NCI-H2081 (cell line): ENCODE measurements at places on chromosomes 12 and 14.

- DNase-seq: no peak
These were observed 286.7 kb upstream of the GRIP1 start for GRCh38 chr12:66965621-66966020.

DNA sequence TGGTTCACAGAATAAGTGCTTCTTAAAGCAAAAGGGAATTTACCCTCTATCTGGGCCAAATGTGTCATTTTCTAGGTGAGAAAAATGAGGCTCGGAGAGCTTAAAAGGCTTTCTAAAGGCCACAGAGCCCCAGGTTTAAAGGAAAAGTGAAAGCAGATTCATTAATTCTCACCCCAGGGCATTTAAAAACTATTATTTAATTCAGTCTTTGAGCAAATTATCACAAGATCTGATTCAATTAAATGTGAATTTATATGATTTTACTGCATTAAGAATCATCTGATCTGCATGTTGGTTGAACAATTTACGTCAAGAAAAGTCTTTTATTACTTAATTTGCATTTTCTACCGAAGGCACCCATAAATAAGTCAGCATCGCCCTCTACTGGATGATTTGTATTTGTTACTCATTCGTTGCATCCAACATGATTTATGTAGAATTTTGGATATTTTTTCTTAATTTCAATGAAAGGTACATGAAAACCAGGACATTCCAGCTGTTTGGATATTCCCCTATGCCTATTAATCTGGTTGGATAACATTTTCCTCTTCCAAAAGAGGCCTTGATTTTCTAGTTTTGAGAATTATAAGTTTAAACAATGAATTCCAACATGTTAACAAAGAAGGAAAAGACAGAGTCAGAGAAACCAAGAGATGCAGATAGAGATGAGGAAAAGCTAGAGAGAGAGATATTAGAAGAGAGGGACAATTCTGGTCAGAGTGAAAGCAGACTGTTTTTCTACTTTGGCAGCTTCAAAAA lies 19.1 kb upstream of the DHRS7 start:
- peak; percentile 69 for DNase-seq

DNA sequence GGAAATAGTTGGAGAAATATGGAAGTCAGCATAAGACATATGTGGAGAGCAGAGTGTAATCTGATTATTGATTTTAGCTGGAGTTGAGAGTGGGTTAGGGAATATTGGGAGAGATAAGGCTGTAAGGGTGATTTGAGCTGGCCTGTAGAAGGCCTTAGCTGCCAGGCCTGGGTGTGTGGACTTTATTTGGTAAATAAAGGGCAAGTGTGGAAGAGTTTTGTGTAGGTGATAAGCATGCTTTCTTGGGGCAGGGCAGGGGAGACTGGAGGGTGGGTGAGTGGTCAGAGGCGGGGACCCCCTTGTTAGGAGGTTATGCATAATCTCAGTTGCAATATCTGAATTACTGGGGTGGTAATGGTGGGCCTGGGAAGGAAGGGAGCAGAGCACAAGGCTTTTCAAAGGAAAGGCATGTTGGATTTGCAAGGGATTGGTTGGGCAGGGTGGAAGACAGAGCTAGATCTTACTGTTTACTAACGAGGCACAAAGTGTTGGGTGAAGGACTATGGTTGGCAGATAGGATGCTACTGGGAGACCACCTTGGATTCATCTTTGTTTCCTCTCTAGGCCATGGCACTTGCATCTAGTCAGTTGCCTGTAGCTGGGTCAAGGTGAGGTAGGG lies 5.5 kb downstream of the KHNYN start:
- DNase-seq: no peak

DNA sequence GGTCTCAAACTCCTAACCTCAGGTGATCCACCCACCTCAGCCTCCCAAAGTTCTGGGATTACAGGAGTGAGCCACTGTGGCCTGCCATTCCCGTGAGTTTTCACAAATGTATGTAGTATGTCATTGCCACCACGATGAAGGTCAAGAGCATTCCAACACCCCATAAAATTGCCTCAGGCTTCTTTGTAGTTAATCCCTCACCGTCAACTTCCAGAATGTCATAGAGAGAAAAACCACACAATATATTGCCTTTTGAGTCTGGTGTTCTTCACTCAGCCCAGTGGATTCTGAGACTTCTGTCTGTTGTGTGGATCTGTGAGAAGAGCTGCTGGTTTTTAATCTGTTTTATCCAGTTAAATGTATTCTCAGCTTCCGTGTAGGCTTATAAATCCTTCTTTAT lies 12.6 kb upstream of the CFAP251 start:
- DNase-seq: no peak

GRCh38 chr12:32124637-32125036 lies 18.0 kb downstream of the BICD1 start:
- DNase-seq: no peak

- no peak for DNase-seq
These were observed 1.1 kb downstream of the CNIH1 start for GRCh38 chr14:54440037-54440436.

- no peak for DNase-seq
These were observed 108.6 kb upstream of the TTC7B start for GRCh38 chr14:90924621-90925340.

GRCh38 chr12:15834575-15834974 lies 45.4 kb upstream of the EPS8 start:
- DNase-seq: no peak

GRCh38 chr14:101082036-101082435 lies 178.5 kb upstream of the RTL1 start:
- DNase-seq: no peak

- DNase-seq: no peak
These were observed 173.0 kb downstream of the MYRFL start for GRCh38 chr12:69998011-69998410.

DNA sequence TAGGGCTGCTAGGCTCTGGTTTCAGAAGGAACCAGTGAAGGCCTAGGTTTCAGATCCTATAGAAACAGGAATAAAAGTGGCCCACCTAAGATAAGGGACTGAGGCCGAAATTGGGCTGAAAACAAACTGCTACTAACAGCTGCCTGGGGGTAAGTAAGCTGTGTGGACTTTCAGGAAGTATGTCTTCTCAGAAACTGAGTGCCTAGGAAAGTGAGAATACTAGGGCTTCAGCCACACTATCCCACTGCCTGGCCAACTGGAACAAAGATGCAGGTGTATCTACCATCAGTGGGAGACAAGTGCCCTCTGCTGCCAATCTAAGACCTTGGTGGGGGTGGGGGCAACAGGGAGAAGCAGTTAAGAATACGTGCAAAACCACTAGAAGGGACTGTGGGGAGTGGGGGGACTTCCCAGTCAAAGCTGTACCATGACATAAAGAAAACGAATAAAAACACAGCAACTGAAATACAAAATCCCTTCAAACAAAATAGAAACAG lies 82.5 kb downstream of the MED13L start:
- DNase-seq: no peak

DNA sequence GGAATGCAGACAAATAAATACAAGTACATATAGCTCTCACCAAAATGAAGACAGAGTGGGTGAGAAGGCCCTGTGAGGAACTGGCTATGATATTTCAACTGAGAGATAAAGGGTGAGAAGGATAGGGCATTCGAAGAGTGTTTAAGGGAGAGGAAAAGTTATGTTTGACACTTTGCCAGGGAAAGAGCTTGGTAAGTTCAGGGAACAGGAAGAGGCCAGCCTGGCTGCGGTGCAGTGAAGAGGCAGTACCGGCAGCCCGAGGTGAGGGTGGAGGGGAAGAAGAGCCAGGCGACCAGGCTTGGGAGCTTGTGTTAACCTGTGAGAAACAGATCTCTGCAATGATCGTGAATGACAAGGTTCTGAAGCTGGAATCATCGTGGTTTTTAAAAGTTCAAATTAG lies 84.7 kb upstream of the RFX4 start:
- DNase-seq: no peak

DNA sequence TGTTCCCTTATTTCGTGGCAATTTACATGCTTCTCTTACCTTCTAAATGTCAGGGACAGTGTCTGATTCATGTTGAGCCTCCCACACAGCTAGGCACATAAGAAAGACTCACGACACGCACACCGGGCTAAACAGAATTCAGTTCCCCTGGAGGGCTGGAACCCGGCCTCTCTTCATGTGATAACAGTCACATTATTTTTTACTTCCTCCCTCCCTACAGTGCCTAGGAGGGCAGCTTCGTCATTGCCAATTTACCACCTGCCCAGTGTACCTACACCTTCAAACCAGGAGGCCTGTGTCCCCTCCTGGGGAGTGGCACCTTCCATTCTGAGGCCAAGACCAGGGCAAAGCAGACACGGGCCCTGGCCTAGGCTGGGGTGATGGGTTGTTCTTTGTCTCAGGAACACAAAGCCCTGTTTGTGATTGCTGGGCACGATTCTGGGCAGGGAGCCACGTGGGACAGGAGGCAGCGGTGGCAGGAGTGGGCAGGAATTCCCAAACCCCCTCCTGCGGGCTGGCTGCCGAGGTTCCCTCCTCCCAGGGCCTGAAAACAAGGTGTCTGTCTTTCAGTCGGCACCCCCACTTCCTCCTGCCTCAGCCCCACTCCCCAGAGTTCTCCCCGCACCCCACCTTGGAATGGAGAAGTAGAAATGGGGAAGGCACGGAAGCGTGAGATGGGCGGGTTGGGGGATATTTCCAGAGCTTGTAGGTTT lies 6.8 kb upstream of the RASAL1 start:
- DNase-seq: no peak

GRCh38 chr12:124094733-124095132 lies 121.7 kb downstream of the ZNF664 start:
- no peak for DNase-seq

GRCh38 chr12:111638556-111638955 lies 39.4 kb upstream of the ATXN2 start:
- no peak for DNase-seq

- DNase-seq: no peak
These were observed 29.9 kb upstream of the RIC8B start for GRCh38 chr12:106744600-106744999.

- DNase-seq: no peak
These were observed 161.4 kb downstream of the TTC7B start for GRCh38 chr14:90654831-90655276.

GRCh38 chr14:91402771-91403600 lies 14.6 kb downstream of the CCDC88C start:
- no peak for DNase-seq

DNA sequence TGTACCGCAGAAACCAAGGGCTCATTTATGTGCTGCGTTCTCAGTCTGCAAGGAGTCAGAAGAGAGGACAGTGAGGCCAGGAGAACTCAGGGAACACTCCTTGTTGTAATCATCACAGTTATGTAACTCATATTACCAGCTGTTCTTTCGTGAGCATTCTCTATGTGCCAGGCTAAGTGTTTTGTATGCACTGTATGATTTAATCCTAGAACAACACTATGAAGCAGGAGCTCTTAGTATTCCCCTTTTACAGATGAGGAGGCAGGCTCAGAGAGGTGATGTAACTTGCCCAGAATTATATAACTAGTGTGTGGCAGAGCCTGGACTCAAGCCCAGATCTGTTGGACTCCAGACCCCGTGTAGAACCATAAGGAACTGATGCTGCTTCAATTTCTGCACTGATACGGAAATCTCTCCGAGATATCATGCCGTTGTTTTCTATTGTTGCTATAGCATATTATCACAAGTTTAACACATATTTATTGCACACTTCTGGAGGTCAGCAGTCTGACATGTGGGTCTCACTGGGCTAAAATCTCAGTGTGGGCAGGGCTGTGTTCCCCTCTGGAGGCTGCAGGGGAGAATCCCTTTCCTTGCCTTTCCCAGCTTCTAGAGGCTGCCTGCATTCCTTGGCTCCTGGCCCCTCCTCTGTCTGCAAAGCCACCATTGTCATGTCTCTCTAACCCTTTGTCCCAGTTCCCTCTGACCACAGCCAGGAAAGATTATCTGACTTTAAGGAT lies 16.3 kb upstream of the CD9 start:
- DNase-seq: no peak

DNA sequence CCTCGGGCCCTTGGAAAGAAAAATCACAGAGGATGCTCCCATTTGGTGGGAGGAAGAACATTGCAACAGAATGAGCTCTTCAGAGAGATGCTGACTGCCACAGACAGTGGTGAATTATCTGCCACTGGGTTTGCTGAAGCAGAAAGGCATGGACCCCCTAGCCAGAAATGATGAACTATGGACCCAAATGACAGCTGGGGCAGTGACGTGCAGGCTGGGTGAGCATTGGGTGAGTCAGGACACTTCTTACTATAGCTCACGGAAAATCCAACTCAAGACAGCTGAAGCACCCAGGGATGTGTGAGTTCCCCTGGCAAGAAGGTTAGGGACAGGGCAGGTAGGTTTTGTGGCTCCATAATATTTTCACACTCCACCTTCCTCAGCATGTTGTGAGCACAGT lies 993.2 kb downstream of the BCL11B start:
- DNase-seq: no peak
